Hematopoietic multipotent progenitor cell treated with erythropoietin and hydrocortisone succinate and interleukin-3 and kit ligand, for 6 days (in vitro differentiated cells): ENCODE measurements at places on chromosomes 13 and 19.

GRCh38 chr19:32691291-32691951 is at the start of gene NUDT19:
Gene NUDT19 (plus strand): TSS chr19:32691821. CDS start chr19:32691961, 140 bp downstream.
- DNase-seq: peak; percentile 94

DNA sequence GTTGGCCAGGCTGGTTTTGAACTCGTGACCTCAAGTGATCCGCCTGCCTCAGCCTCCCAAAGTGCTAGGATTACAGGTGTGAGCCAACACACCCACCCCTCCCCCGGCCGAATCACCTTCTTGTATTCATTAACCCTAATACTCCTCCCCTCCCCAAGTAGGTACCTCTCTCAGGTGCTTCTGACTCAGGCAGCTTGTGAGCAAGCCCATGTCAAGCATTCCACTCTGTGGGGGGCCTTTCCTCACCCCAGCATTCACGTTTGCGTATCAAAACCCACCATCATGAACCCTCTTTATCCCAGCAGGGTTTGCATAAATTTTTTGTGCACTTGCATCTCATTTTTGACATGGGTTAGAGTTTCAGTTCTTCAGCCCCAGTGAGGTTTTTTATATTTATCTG is 23.6 kb upstream of the RFXAP start:
- no peak for DNase-seq

- DNase-seq: no peak
Observed at GRCh38 chr13:107018285-107018684, 450.3 kb upstream of the ARGLU1 start.

- DNase-seq: no peak
Observed at GRCh38 chr13:52899206-52899605, 50.8 kb upstream of the PCDH8 start.

DNA sequence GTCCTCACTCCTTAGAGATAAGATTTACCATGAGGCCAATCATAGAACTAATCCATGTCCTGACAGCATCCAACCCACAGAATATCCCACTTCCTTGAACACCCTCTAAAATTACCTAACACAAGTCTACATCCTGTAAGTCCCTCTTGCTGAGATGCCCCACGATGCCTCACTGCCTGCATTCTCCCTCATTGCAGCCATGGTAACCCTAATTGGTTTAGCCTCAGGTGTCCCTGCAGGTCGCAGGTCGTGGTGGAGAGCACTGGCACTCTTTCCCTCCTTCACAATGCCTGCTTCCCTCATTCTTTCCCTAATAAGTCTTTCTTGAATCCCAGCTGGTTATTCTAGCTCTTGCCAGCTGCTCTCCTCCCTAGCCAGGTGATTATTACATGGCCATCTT is 35.3 kb upstream of the MYO16 start:
- DNase-seq: no peak

DNA sequence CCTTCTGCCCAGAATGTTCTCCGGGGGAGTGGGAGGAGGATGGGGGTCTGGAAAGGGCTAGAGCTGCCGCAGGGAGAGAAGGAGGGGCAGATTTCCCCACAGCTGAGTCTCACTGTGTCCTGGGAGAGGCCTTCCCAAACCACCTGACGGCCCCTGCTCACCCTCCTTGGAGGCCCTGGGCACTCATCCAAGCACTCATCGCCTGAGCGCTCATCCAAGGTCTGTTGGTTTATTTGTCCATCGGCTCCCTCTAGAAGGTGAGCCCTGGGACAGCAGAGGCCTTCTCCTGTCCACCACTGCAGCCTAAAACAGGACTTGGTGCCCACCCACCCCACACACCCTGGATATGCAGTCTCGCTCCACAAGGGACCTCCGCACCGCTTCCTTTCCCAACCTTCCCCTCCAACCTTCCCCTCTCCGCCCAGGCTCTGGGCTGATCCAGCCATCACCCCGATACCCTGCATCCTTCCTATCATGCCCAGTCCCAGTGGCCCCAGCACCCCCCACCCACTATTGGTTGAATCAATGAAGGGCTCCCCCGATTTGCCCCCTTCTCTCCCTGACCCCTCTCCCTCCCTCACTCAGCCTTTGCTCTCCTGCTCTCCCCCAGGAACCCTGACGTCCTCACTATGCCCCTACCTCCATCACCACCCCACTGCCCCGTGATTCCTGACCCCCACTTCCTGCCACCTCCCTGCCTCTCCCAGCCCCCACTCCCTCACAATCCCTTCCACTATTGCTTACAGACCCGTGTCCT is 1.7 kb downstream of the UBXN6 start:
- DNase-seq: peak; percentile 77

DNA sequence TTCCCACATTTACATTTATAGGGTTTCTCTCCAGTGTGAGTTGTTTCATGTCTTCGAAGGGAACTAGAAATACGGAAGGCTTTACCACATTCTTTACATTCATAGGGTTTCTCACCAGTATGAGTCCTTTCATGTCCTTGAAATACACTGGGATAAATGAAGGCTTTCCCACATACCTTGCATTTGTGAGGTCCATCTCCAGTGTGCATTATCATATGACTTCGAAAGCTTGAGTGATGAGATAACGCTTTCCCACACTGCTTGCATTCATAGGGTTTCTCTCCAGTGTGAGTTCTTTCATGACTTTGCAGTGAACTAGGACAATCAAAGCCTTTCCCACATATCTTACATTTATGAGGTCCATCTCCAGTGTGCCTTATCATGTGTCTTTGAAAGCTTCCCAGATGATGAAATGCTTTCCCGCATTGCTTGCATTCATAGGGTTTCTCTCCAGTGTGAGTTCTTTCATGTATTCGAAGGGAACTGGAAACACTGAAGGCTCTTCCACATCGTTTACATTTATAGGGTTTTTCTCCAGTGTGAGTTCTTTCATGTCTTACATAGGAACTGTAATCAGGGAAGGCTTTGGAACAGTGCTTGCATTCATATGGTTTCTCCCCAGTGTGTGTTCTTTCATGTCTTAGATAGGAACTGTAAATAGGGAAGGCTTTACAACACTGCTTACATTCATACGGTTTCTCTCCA is 15.1 kb downstream of the ZNF442 start:
- no peak for DNase-seq

DNA sequence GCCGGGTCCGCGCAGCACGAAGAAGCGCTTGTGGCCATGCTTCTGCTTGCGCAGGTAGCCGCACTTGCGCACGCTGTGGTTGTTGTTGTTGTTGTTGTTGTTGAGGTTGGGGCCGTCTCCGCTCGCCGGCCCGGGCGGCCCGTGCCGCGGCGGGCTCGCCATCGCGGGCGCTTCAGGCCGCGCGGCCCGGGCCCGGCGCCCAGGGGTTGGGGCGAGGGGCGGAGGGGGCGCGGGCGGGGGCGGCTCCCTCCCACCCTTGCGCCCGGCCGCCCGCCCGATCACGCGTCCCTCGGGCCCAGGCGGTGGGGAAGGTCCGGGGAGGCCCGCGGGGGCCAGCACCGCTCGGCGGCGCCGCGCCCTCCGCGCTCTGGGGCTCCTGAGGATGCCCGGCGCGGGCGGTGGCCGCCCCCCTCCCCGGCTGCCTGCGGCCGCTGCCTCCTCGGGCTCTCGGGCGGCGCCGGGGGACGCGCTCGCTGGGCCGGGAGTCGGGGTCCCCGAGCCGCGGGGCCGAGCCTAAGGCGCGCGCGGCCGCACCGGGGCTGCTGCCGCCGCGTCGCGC is 412 bp downstream of the IRS2 start:
- no peak for DNase-seq

GRCh38 chr19:11023016-11023415 is 62.2 kb downstream of the SMARCA4 start:
- DNase-seq: no peak

- DNase-seq: no peak
Observed at GRCh38 chr13:22517544-22517943, 663.2 kb upstream of the SGCG start.

- DNase-seq: no peak
Observed at GRCh38 chr19:55614711-55615542, 9.4 kb downstream of the ZNF784 start.

DNA sequence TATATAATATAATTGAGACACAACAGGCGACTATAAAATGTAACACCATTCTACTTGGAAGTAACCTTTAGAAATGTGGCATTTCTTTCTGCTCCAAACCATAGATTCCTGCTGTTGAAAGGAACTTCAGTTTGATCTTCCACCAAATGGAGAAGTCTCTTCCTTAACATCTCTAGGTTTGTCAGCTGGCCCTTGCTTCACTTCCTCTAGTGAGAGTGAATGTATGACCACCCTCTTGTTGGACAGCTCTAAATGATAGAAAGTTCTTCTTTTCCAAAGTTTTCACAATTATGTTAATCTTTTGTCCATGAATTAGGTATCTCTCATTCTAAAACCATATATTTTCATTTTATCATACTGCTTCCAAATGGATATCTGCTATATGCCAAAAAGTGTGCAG is 13.8 kb upstream of the COG6 start:
- DNase-seq: peak; percentile 35

- DNase-seq: peak; percentile 59
Observed at GRCh38 chr19:41616792-41617621, 9.9 kb downstream of the CEACAM4 start.

- DNase-seq: no peak
Observed at GRCh38 chr13:96844616-96845015, 149.7 kb downstream of the OXGR1 start.

GRCh38 chr13:112186091-112186490 is 119.1 kb downstream of the SOX1 start:
- no peak for DNase-seq

DNA sequence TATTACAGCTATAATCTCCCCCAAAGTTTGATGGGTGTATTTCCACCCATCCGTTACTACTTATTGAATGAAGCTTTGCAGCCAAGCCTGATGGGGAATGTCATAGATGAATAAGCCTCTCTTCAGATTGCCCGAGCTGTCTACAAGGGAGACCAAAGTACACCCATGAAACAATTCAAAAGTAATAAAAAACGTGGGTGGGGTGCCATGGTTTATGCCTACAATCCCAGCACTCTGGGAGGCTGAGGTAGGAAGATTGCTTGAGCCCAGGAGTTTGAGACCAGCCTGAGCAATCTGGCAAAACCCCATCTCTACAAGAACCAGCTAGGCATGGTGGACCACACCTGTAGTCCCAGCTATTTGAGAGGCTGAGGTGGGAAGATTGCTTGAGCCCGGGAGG is 419.2 kb downstream of the FGF9 start:
- DNase-seq: no peak

- DNase-seq: no peak
Observed at GRCh38 chr19:4967738-4968461, 1.0 kb upstream of the KDM4B start.
